ENCODE measurements at places on chromosomes 11 and 22.

DNA sequence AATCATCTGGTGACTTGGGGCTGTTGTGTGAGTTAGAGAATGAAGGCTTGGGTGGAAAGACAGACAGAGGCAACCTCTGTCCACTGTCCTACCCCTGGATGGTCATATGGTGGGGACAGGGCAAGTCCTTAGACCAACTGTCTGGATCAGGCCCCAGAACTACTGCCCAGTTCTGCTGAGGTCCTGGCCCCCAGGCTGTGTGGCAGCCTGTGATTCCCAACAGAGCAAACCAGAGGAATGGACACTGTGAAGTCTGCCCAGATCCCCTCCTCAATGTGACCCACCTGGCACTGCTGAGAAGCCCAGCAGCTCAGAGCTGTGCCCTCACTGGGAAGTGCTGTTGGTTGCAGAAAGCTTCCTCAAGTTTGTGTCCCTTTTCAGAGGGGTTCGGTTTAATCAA is 69.0 kb downstream of the GGTLC2 start:
- no peak for DNase-seq

GRCh38 chr11:102154806-102155205 is 44.6 kb downstream of the YAP1 start:
- DNase-seq, result no peak

- no peak for DNase-seq
Observed at GRCh38 chr22:39946503-39947219, 13.5 kb upstream of the TMA7B start.

GRCh38 chr22:38881464-38881871 is 9.5 kb upstream of the CBX6 start:
- no peak for DNase-seq

DNA sequence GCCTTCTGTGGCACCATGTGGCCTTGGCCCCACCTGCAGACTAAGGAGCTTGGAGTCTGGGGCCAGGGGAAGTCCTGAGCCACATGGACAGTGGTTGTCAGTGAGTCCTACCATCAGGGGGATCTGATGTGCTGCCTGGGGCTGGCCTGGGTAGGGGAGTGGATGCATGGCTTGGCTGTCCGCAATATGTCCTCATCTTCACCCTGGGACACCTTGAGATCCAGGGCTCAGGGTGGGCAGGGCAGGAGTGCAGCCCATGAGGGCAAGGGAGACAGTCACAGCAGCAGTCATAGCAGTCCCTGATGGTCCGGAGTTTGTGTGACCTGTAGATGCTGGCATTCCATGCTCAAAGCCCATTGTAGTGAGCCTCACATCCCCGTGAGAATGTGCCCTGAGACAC is 256.8 kb upstream of the B3GAT1 start:
- DNase-seq, result no peak

GRCh38 chr11:87265132-87265531 is 227.4 kb downstream of the TMEM135 start:
- no peak for DNase-seq

- DNase-seq, result no peak
Observed at GRCh38 chr11:94193288-94193687, 64.6 kb downstream of the PANX1 start.

DNA sequence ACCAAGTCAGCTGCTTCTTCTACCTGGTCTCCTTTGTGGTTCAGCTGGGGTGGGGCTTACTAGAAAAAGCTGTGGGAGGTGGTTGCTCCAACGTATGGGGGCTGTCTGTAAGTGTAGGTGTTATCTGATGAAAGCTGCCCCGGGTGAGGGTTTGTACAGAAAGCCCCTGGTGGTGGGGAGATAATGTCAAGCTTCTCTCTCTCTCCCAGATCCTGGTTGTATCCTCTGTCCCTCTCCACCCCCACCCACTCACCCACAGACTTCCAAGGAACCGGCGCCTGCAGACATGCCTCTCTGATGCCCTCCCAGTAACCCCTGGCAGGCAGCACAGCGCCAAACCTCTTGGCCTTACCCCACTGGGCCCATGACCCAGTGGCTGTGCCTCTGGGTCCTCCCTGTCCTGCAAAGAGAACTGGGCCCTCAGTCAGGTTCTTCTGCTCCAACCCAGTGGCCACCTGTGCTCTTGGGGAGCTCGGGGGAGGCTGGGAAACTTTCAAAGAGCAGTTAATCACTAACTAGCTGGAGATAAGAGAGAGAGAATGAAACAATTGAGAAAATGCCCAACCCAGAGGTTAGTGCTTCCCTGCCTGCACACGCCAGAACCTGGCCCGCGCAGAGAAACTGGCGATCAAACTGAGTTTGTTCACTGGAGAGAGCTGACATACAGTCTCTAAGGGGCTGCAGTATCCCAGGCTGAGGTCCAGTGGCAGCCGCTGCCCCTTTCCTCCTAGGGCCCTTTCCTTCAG is 20.4 kb upstream of the EHF start:
- DNase-seq, result no peak

- no peak for DNase-seq
Observed at GRCh38 chr22:26585104-26585790, 4.7 kb downstream of the TPST2 start.

GRCh38 chr11:113567867-113568544 is 92.8 kb upstream of the DRD2 start:
- DNase-seq, result no peak

DNA sequence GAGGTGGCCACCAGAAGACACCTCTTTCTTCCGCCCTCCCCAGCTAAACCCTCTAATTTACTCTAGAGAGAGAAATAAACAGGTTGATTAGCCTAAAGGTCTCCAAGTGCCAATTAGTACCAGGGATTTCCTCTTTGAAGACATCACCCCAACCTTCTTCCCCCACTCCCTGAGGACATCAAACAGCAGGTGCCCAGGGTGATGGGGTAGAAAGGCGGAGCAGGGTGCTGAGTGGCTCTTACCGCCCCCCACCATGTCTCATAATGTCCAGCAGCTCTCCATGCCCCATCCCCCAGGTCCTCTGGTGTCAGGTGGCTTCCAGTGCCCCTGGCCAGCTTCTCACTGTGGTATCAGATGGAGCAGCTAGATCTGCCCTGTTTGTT is 5.3 kb upstream of the GNAZ start:
- DNase-seq, result no peak

DNA sequence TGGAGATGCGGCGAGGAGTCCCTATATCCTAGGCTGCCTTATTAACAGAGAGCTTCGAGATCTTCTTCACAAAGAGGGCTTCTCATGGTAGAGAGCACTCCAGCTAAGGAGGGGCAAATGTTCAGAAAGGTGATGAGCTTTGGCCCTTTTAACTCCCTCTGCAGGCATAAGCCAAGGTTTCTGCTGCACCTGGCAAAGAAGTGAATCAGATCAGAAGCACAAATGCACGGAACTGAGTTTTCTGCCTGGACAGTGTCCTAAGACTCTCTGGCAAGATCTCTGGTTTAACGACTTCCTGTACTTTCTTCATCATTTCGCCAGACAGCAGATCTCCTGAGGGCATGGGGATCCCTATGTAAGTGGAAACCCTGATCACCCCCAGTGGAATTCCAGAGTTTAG is 37.2 kb downstream of the POU2AF3 start:
- no peak for DNase-seq

DNA sequence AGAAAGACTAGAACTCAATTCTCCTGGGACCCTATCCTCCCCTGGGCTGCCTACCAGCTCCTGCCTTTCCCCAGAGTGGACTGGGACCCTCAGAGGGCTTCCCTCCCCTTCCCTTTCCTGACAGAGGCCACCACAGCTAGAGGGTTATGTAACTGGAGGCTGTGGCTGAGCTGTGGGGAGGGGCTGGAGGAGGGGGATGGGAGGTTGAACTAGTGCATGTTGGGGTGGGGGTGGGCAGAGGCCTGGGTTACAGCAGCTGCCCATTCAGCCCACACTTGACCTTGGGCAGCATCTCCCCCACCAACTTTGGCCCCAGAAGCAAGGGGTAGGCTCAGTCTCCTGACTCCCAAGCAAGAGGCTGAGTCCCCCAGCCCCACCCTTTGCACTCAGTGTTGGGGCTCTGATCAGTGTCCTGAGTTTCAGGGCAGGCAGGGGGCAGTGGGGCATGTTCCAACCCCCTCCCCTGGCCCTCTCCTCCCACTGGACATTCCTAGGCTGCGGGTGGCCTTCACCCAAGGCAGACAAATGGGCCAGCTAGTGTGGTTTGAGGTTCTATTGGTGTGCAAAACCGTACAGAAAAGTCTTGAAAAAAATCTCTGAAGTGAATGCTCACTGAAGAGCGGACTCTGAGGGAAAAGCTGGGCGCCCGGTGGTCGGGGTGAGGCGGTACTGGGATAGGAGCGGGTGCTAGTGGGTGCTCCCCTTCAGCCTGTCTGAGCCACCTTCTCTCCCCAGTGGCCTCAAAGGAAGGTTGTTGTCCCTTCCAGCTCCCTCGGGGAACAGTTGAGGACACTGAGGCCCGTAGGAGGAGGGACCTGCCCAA is 3.8 kb downstream of the KCNC1 start:
- no peak for DNase-seq

DNA sequence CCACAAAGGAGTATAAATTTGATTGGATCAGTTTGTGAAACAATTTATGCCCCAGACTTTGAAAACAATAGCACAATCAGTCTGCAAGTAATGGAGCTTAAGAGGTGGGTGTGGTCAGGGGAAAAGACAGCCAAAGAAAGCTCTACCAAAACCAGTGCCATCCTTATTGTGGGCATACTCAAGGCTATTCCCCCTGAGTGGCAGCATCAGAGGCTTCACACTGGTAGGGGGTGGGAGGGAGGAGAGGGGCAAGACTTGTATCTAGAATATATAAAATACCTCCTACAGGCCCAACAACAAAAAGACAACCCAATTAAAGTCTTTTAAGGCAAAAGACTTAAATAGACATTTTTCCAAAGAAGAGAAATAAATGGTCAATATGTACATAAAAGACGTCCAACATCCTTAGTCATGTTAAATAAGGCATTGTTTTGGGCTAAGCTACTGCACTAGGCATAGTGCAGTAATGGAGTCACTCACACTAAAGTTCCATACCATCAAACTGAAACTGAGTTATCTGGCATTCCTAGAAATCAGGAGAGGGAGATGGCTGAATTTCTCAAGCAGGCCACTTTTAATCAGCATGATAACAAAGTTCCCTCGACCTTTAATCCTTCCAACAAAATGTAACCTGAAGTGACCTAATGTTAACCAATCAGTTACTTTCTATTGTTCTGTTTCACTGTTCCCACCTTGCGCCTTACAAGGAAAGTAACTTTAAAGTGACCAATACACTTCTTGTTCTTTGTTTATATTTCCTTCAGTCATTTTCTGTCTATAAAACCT is 24.8 kb downstream of the NARS2 start:
- no peak for DNase-seq

GRCh38 chr22:32414191-32414590 is 2.1 kb upstream of the RTCB start:
- no peak for DNase-seq

DNA sequence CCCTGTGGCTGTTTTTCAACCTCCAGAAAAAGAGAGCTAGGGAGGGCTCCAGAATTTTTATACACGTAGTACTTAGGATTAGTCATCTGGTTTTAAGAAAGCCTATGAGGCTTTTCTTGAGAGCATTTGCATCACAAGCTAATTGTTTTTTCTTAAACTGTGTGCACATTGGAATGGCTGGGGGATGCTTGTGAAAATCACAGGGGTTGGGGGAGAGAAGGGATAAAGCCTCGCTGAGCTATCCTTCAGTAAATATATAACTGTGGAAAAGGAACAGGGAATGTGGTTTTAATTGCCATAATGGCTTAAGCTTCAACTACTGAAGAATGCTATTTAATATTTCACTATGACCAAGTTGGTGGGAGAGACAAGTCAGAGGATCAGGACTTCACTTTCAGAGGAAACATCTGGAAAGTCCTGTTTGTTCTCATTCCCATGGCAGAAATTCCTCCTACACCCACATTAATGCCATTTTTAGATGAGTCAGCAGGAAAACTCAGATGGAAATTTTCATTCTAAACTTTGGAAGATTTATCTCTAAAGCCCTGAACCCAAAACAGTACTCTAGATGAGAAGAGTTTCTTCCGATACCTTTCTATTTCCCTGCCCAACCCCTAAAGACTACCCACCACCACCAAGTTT is 591.3 kb downstream of the LRRC4C start:
- no peak for DNase-seq

DNA sequence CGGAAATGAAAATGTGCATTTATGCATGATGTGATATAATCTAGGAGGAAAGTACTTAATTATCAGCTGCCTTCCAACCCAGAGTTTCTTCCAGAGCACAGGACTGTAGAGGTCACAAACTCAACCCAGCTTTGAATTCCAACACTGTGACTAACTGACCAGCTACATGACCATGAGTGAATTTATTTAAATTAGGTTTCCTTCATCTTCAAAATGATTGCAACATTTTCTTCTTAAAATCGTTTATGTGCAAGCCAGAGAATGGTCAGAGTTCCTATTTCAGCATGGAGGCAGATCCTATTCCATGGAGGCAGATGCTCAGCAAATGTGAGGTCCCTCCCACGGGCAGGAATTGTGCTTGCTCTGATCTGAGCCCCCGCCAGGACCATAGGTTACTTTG is 42.4 kb downstream of the OSBP start:
- no peak for DNase-seq

GRCh38 chr11:41320238-41320637 is 139.2 kb downstream of the LRRC4C start:
- DNase-seq, result no peak

DNA sequence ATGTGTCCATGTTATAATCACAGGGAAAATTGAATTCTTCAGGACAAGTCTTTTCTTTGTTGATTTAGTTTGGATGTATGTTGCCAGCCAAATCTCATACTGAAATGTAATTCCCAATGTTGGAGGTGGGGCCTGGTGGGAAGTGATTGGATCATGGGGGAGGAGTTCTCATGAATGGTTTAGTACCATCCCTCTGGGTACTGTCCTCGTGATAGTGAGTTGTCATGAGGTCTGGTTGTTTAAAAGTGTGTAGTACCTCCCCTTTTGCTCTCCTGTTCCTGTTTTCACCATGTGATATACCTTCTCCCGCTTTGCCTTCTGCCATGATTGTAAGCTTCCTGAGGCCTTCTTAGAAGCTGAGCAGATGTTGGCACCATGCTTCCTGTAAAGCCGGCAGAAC is 100.3 kb downstream of the CCDC81 start:
- DNase-seq, result no peak

All from stimulated activated CD4-positive, alpha-beta T cell treated with anti-CD3 and anti-CD28 coated beads, Interleukin-12 subunit alpha, Interleukin-12 subunit beta, amount 100 ng/mL, for 4 hours (primary cell).